ENCODE measurements at places on chromosomes 7 and 10.

GRCh38 chr10:78537018-78537417, 503.4 kb downstream of the RPS24 start:
- DNase-seq = no peak

DNA sequence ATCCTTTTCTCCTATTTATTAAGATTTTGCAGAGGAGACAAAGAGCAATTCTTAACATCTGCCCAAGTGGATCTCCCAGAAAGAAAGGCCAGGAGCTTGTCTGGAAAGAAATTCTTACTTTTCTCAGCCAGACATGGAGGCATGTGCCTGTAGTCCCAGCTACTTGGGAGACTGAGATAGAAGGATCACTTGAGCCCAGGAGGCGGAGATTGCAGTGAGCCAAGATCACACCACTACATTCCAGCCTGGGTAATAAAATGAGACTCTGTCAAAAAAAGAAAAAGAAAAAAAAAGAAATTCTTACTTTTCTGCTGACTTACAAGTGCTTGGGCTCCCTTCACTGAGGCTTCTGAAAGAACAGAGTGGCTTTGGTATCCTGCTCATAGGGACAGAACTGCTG, 2.4 kb upstream of the CYP3A43 start:
- no peak for DNase-seq

DNA sequence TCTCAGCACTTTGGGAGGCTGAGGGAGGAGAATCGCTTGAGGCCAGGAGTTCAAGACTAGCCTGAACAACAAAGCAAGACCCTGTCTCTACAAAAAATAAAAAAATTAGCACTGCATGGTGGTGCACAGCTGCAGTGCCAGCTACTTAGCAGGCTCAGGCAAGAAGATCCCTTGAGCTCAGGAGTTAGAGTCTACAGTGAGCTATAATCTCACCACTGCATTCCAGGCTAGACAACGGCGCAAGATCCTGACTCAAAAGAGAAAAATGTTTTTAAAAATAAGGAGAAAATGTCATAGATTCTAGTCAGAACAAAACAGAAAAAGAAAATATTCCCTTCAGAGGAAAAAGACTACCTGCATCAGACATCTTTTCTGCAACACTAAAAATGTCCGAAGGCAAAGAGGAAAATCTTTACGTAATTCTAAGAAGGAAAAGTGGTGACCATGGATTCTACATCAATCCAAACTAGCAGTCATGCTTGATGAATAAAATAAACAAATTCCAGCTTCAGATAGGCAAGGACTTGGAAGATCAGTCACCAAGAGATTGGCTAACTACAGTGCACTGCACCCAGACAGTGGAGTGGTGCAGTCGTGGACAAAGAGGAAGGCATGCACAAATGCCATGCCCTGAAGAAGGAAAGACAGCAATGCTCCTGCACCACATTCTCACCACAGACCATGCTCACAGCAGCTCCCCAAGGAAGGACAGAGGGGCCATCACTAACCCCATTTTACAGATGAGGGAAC, 54.3 kb downstream of the ERCC6 start:
- DNase-seq = no peak

DNA sequence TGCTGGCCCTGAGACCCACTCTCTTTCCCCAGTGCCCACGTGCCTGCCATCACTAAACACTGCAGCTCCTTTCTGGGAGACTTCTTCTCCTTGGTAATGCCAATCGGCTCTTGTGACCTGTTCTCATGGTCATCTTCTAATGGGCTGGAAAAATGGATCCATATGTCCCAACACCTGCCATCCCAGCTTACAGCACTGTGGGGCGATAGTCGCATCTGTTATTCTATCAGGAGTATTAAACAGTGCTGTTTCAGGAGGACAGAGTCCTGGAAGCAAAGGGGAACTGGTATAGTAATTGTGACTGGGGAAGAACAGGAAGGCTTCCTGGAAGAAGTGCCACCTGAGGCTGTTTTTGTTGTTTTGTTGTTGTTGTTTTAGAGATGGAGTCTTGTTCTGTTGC, 411.2 kb downstream of the GLRX3 start:
- no peak for DNase-seq

GRCh38 chr10:28879875-28880682, 202.8 kb downstream of the BAMBI start:
- DNase-seq = no peak

- no peak for DNase-seq
Measured at GRCh38 chr7:133550145-133550544, 297.3 kb downstream of the EXOC4 start.

DNA sequence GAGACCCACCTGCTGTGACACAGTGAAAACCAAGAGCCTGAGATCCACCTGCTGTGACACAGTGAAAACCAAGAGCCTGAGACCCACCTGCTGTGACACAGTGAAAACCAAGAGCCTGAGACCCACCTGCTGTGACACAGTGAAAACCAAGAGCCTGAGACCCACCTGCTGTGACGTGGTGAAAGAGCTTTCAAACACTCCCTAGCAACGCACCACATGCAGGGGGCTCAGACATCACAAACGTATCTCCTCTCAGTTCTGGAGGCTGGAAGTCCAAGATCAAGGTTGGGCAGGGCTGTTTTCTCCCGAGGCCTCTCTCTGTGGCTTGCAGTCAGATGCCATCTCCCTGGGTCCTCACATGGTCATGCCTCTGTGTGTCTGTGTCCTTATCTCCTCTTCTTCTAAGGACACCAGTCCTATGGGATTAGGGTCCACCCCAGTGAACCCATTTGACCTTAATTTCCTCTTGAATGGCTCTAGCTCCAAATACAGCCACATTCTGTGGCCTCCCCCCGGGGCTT, 43.8 kb downstream of the INSIG1 start:
- DNase-seq = no peak

All from upper lobe of left lung (tissue), 6 donors.